ENCODE measurements at places on chromosomes 12 and 14.

DNA sequence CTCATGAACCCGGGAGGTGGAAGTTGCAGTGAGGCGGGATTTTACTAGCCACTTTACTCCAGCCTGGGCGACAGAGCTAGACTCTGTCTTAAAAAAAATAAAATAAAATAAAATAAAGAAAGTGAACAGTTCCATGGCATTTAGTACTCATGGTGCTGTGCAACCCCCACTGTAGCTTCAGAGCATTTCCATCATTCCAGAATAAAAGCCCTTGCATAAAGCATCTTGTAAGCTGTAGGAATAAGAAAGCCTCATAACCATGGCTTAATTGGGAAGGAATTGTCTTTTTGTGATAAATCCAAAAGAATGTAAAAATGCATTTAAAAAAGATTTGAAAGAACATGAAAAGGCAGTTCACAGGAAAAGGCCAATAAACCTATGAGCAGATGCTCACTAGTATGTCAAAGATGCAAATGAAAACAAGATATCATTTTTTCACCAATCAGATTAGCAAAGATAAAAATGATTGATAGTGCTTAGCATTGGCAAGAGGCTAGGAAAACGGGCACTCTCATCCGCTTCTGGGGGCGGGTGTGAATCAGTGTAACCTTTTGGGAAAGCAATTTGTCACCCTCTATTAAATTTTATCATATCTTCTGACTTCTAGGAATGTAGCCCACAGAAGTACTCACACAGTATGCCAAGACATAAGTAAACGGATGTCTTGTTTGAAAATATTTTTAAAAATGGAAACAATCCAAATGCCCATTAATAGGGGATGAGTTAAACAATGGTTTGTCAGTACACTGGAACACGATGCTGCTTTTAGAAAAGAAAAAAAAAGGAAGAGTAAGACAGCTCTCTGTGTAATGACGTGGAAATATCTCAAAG is 46.6 kb downstream of the CFAP251 start:
- no peak for ATAC-seq

- no peak for ATAC-seq
Measured at GRCh38 chr12:107513184-107513583, 172.4 kb upstream of the PWP1 start.

DNA sequence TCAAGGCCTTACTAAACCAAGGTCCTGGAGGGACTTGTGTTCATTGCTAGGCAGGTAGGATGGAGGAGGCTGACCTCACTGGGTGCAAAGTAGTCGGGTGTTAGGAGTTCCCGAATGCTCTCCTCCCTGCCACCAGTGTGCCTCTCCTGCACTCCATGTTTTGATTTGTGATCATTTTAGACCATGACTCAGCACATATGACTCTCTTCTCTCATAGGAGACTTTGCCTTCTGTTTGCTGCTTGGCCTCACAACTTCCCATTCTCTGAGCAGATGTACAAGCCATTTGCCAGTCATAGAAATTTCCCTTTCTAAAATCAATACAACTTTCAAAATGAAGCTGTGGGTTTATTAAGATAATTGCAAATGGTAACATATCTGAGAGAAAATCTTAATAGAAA is 46.6 kb upstream of the LRIG3 start:
- no peak for ATAC-seq

- ATAC-seq = no peak
Measured at GRCh38 chr14:25841226-25841625, 756.6 kb downstream of the NOVA1 start.

- ATAC-seq = no peak
Measured at GRCh38 chr12:26399381-26399780, 204.0 kb downstream of the SSPN start.

DNA sequence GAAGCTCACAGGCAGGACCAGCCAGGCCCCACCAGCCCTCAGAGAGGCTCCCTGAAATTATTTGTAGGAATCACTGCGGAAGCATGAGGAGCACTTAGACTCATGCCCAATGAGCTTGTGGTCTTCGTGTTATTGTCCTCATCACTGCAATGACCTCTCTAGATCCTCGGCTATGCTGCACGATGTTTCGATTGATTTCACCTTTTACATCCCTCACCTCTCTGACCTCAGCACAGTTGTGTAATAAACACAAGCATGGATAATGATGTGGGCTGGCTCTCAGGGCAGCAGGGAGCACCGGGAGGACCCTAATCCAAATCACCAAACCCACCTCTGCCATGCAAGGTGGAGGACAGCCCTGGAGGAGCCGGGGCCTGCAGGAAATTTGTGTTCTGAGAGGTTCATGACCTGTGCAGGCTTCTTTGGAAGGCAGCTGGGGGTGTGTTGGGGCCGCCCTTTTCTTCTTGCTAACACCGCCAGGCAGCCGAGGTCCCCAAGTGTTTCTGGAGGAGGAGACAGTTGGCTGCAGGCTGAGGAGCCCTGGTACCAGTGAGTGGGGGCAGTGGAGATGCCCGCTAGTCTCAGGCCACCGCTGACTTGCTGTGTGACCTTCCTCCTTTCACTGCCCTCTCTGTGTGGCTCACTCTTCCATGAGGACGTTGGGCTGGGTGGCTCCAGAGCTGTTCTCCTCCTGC is 29.5 kb upstream of the EML1 start:
- ATAC-seq = no peak

GRCh38 chr12:114444422-114445279 is 38.7 kb upstream of the TBX5 start:
- no peak for ATAC-seq

- ATAC-seq = no peak
Measured at GRCh38 chr14:67393689-67394088, 18.3 kb downstream of the PLEK2 start.

- ATAC-seq = no peak
Measured at GRCh38 chr12:103583008-103583407, 4.1 kb upstream of the STAB2 start.

DNA sequence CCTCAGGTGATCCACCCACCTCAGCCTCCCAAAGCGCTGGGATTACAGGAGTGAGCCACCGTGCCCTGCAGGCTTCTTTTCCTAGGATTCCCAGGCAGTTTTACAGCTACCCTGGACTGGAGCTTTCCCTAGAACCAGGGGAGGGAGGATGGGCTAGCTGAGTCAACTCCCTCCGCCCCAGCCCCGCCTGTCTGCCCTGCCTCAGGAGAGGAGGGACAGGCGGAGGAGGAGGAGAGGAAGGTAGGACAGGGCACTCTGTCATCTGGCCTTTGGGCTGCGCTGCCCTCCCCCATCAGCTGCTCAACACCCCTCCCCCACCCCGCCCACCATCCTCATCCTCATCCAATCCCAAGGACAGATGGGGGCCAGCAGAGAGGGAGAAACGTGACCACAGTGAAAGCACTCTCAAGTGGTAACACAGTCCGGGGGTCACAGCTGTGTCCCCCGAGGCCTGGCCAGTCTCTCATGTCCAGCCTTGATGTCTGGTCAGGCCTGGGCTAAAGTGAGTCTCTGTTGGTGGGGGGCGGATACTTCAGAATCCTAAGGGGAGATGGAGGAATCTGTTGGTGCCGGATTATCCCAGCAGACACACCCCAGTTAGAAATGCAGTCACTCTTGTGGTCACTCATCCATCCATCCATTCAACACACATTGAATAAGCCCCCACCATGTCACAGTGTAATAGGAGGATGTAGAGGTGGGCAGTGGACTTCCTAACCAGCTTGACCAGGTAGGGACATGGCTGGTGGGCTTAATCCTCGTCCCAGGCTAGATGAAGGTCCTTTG is 12.3 kb downstream of the FIGNL2 start:
- peak; percentile 49 for ATAC-seq

GRCh38 chr14:93969082-93969828 is 7.1 kb downstream of the ASB2 start:
- no peak for ATAC-seq

GRCh38 chr12:159156-159782 is 54.7 kb downstream of the SLC6A12 start:
- no peak for ATAC-seq
